ENCODE measurements at places on chromosomes 16 and 17.
A peak's percentile ranks its signal among the peaks of the same experiment; 100 is the strongest.

DNA sequence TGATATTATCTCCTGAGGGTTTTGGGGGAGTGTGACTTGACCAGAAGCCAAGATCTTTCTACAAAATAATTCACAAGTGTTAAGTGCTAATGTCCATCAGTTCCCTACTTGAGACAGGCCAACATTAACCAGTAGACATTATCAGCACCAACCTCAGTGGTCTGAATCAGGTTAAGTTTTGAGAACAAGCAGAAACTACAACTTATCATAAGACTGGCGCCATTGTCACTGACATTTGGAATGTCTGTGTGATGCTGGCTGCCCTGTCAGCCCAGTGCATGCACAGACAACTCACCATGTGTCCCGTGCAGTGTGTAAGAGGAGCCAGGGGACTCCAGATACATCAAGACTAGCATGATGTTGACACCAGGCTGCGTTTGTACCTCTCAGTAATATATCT is 76.8 kb downstream of the CCDC182 start:
- DNase-seq = no peak

DNA sequence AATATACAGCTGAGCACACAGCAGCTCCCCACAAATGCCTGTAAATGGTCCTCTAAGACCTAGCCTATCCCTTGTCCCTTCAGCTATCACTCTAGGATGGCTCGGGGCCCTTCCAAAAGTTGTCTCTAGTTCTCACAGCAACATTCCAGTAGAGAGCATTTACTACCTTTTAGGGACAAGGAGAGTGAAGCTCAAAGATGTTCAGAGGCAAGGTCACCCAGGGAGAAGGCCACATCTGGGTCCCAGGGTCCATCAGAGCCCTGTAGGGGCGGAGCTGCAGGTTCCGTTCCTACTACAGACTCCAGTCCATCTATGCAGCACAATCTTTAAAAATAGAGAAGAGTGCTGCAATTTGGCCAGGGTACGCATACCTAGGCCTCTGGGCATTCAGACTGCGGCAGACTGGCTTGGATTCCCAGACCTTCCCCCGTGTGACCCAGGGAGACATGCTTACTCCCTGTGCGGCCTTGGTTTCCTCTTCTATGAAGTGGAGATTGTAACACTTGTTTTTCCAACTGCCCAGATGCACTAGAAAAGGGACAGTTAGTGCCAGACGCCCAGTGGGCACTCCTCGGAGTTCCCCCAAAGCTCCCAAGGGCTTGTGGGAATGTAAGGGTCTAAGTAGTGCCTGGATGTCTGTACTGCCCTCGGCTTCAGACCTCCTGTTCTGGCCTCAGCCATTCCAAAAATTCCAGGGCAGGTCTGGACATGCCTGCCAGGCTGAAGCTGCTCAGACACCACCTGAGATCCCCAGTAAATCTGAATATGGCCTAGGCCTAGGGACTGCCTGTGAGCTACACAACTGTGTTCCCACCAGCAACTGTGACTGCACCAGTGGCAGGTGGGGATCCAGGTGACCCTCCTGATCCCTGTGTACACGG is 2.5 kb downstream of the SLC12A4 start:
- DNase-seq = no peak

DNA sequence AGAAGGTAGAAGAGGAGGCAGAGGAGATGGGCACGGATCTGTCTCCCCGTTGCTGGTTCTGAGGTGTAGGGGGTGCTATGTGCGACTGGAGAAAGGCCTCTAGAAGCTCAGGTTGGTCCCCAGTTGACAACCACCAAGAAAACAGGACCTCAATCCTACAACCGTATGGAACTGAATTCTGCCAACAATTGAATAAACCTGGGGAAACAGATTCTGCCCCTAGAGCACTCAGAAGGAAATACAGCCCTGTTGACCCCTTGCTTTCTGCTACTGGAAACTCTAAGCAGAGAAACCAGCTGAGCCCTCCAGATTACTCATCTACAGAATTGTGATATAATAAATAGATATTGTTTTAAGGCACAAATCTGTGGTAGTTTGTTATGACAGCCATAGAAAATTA is 313.0 kb upstream of the GOT2 start:
- no peak for DNase-seq

- DNase-seq = no peak
Observed at GRCh38 chr17:19796457-19796856, 48.4 kb upstream of the ALDH3A1 start.

DNA sequence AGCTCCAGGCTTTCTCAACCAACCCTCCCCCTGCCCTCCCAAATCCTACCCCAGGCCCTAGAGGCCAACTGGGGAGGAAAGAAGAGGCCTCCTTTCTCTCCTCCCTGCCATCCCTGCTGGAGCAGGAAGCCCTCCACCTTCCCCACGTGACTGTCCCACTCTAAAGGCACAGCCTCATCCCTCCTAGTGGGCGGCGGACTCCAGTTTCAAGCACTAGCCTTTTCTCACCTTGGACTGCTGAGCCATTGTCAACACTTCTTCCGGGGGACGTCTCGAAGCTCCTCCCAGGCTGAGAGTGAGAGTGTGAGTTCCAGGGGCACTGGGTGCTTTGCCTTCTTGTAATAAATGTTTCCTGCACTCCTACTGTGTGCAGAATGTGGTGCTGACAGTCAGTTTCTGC is 21.4 kb upstream of the IRX6 start:
- no peak for DNase-seq

GRCh38 chr17:14153374-14153773 is 83.3 kb downstream of the CDRT15 start:
- no peak for DNase-seq

- DNase-seq = peak; percentile 44
Observed at GRCh38 chr17:58249270-58250133, 11.1 kb downstream of the LPO start.

DNA sequence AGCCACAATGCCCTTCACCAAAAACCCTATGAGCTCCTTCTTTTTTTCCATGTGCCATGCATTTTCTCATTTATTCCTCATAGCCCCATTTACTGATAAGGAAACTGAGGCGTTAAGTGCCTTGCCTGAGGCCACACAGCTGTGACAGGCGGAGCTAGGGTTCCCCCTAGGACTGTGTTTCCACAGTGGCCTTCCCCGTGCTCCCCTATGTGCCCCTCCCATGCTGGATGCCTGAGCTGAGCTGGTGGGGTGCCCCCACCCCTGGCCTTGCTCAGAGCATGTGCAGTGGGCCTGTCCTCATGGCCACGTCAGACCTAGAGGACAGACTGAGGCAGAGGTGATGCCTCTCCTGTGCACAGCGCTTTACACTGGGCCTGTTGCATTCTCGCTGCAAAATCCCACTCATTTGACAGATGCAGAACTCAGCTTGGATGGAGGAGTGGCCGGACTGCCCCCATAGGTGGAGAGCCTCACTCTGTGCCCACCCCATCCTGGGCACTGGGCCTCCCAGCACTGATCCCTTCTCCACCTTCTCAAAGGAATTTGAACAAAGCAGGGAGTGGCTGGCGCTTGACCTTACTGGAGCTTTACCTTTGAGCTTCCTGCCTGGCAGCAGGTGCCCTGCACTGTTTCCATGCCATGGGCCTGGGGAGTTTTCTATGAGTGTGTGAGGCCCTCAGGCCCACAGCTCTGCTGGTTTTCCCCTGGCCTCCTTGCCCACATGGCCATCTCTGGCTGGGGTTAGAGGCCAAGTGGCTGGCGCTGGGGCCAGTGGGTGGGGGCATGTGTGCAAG is 2.6 kb downstream of the MAP2K3 start:
- DNase-seq = no peak

- DNase-seq = no peak
Observed at GRCh38 chr16:3223913-3224515, 10.9 kb downstream of the ZNF200 start.
